ENCODE measurements at places on chromosomes 4 and X.

GRCh38 chr4:2042204-2042946 is 16.8 kb upstream of the NAT8L start:
- DNase-seq, result no peak

DNA sequence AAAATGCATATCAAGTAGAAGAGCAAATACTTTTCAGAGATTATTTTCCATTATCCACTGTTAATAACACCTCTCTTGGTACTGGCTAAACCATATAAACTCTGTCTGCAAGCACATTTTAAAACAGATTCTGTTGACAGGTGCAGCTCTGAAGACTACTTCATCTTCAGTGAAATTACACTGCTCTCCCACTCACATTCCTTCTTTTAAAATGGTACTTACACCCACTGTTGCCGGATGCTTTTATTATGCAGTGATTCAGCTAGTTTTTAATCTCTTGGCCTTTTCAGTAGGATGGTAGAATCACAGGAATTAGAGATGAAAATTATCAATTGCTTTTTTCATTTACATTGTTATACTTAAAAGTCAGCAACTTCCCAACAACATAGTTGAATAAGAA is 381.6 kb downstream of the GASK1B start:
- no peak for DNase-seq

DNA sequence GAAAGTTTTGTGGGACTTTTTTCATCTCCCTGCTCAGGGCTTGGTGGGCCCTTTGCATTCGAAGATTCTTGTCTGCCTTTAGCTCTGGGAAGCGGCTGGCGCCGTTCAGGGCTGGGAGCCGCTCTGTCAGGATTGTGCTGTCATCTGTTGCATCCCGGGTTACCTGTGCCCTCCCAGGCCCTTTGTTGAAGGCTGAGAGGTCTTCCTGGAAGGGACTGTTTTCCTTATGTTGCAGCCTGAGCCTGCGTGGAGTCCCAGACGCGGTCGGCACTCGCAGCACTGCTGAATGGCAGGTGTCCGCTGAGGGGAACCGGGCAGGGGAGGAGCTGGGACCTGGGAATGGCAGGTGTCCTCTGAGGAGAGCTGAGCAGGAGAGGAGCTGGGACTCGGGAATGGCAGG is 15.9 kb downstream of the RGS12 start:
- no peak for DNase-seq

GRCh38 chr4:17758485-17758884 is 22.9 kb downstream of the FAM184B start:
- DNase-seq, result no peak

DNA sequence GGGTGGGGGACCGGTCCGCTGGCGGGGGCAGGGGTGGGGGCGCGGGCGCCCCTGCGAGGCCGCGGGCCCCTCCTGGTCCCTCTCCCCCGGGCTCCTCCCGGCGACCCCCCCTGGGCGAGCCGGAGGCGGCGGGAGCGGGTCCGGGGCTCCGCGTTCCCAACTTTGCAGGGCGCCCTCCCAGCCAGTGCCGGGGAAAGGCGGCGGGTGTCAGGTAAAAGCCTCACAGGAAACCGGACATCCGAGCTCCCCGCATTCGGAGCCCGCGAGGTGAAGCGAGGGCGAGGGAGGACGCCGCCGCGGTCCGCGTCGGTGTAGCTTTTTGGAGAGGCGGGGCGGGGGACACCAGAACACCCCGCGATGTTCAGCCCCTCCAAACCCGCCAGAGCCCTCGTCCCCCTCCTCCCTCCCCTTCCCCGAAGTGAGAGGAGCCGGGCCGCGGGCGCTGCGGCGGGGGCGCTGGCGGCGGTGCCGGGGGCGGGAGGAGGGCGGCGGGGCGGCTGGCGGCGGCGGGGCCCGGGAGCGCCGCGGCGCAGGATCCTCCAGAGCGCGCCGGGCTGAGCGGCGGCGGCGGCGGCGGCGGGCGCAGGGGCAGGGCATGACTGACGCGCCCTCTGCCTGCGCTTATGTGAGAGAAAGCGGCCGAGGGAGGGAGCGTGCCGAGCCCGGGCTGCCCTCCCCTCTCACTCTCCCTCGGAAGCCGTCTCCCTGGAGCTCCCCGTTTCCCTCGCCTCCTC is at the start of gene VEGFC:
Gene VEGFC (minus strand): TSS at position 597 of the 734 bp plus-strand sequence. CDS start 611 bp downstream, outside the sequence.
- peak; percentile 28 for DNase-seq

DNA sequence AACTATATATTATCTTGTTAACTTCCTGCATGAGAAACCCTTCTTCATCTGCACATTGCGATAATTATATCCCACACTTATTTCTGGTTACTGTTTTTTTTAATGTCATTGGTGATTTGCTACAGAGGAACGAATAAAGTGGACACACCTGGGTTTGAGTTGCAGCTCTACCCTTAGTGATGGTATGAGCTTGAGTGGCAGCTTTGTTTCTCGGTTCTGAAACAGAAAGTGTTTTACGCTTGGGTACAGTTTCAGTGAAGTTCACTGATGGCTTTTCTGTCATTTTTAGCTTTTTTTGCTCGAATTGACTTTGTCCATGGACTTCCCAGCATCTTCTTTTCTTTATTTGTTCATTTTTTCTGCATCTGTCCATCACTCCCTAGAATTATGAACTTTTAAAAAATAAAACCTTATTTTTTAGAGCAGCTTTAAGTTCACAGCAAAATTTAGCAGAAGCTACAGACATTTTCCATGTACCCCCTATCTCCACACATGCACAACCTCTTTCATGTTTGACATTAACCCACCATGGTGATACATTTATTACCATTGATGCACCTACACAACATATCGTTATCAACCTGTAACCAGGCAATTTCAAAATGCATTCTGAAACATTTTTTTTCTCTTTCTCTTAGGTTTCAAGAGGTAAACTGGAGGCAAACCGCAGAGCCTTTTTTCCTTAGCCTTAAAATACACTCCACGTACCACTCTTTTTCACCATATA is 1041.6 kb upstream of the PRKX start:
- DNase-seq, result no peak

- DNase-seq, result no peak
Observed at GRCh38 chr4:82569727-82570126, 7.9 kb upstream of the TMEM150C start.

GRCh38 chr4:88775026-88775425 is 77.4 kb upstream of the NAP1L5 start:
- DNase-seq, result no peak

DNA sequence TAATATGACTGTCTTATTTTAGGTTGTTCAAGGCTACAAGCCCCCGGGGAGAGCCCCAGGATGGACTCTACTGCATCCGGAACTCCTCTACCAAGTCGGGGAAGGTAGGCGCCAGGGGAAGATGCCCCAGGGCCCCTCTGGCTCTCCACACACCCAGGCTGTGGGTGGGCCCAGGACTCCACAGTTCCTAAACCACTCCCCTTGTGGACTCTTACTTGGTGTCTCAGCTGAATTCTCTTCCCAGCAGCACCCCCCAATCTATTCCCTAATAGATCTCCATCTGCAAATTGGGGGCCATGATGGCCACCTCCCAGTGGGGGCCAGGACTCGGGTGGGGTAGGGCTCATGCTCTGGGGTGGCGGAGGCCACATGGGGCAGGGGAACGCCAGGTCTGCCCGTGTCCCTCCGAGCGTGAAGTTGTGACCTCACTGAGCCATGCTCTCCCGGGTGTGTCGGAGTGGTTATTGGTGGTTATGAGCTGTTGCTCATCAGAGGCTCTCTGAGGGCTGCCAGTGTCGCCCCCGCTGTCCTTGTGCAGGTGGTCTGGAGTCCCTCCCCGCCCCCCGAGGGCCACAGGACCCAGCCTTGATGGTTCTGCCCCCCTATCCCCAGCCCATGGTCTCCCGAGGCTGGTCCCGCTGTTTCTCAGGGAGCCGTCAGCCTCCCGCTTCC is 11.2 kb upstream of the ADD1 start:
- DNase-seq, result no peak

GRCh38 chr4:169250796-169251195 is 20.0 kb downstream of the SH3RF1 start:
- no peak for DNase-seq

DNA sequence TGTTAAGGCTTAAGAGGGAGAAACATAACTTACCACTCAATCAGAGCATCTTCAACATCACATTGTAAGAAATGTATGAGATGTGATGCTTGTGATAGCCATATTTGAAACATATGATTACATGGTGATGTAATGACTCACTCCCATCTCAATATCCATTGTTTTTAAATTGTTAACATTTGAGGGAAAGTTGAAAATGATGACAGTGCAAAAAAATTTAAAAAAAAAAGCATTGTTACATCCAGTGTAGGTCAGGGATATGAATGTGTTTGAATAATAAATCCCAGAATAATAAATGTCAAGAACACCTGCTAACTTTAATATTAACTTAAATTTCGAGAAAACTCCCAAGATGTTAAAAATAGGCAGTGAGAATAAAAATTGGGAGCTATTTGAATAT is 6.4 kb upstream of the CCSER1 start:
- no peak for DNase-seq

- no peak for DNase-seq
Observed at GRCh38 chrX:94758130-94758529, 1084.1 kb downstream of the FAM133A start.

DNA sequence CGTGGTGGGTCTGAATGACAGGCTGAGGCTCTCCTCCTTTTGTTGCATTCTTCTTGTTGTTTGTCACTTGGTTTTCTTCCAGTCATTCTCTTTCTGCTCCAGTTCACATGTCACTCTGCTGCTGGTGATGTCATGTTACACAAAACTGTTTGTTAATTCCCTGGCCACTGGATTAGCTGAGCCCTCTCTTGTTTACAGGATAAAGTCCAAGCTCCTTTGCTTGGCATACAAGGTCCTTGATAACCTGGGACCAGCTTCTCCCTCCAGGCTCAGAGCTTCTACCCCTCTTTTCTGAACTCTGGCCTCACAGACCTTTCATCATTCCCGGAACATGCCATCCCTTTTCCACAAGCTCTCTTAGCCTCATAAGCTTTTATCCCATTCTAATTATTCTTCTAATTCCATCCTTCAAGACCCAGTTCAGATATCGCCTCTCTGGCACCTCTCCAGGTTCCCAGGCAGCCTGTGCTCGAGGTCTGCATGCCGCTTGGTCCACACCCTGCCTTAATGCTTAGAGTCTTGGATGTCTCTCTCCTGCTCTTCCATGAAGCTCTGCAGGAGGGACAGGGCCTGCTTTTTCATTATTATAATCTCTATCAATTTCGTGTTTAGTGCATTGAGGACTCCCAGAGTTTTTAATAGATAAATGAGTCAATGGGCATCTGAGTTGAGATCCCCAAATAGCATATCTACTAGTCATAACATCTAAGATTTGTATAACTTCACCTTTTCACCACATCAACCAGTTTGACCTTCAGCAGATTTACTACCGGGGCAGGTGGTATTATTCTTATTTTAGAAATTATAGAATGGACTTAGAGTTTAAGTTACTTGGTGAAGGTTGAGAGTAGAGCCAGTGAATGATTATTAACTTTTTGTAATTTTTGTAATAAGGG is 98.7 kb downstream of the TMEM131L start:
- no peak for DNase-seq

DNA sequence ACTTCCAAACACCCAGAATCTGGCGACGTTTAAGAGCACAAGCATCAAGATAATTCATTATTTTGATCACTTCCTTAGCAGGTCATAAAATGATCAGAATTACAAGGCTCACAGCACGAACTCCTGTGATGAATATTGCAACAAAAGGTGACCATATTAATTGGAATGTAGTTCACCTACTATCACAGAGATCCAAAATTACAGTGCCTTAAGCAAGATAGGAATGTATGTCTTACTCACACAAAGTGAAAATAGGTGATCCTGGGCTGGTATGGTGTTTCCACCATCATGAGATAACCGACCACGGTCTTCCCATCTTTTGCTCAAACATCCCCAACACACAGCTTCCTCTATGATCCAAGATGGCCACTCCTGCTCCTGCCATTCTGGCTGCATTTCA is 131.2 kb downstream of the SCFD2 start:
- no peak for DNase-seq

DNA sequence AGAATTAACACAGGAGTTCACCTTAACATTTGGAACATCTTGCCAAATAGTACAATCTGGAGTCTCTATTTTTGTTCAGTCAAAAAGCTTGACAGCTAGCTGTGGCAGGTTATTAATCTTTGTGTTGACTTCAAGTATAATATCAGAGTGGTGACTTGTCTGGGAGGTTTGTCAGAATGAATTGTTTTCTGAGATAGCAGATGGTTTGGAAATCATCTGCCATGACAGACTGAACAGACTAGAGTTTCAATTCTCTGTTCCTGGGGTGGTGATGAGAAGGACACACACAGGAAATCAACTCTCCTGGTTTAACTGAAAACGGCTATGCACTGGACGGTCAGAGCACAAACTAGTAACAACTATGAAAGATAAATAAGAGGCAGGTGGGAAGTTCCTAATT is 203.3 kb upstream of the EMCN start:
- DNase-seq, result no peak
